Spinal cord (tissue), 10 donors: ENCODE measurements at places on chromosomes 11 and 22. TPM values are rescaled to one million over a fixed set of nuclear protein-coding genes. Genes with fewer than 3 reads are reported as not detected.

- DNase-seq: no peak
- H3K27me3 ChIP-seq: peaks cover 2% of the 10 kb centered on the region
- no peak overlapping the region for H3K4me3 ChIP-seq
- H3K36me3 ChIP-seq: no peaks in the 10 kb centered on the region
- no peak overlapping the region for H3K27ac ChIP-seq
Observed at GRCh38 chr22:37090920-37091695, 18.4 kb downstream of the TMPRSS6 start.

- no peak for DNase-seq
- no peaks in the 10 kb centered on the region for H3K36me3 ChIP-seq
- peaks cover 18% of the 10 kb centered on the region for H3K4me1 ChIP-seq
- peaks cover 5% of the 10 kb centered on the region for H3K27me3 ChIP-seq
Observed at GRCh38 chr11:19075636-19076035, 15.1 kb upstream of the MRGPRX2 start.

The LINC01488 gene
- not detected for total RNA-seq

The GRK3 gene
- 13.6 TPM for total RNA-seq

DNA sequence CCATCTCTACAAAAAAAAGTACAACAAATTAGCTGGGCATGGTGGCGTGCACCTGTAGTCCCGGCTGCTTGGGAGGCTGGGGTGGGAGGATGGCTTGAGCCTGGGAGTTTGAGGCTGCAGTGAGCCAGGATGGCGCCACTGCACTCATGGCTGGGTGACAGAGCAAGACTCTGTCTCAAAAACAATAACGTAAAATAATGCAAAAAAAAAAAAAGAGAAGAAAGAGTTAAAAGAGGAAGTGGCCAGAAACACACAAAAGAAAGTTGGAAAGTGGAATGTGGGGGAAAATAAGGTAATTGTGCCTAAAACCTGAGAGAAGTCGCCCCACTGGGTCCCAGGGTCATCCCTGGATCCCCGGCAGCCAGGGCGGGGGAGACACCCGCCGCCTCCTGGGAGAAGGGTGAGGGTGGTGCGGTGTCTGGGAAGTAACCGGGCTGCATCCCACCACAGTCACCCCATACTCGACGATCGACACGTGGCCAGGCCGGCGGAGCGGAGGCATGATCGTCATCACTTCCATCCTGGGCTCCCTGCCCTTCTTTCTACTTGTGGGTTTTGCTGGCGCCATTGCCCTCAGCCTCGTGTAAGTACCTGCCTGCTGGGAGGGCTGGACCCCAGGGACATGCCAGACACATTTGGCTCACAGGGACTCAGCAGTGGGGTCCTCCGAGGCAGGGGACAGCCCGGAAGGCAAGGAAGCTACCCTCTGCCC is 8.1 kb downstream of the UPK3A start:
- no peaks in the 10 kb centered on the region for H3K27me3 ChIP-seq
- no peaks in the 10 kb centered on the region for H3K36me3 ChIP-seq
- no peak for DNase-seq
- H3K27ac ChIP-seq: no peak overlapping the region

GRCh38 chr11:108012139-108012725 is 3.5 kb downstream of the CUL5 start:
- no peaks in the 10 kb centered on the region for H3K27me3 ChIP-seq
- no peak for DNase-seq
- no peak overlapping the region for H3K27ac ChIP-seq
- peaks cover 3% of the 10 kb centered on the region for H3K4me1 ChIP-seq
- H3K36me3 ChIP-seq: no peaks in the 10 kb centered on the region
- H3K4me3 ChIP-seq: no peak overlapping the region

DNA sequence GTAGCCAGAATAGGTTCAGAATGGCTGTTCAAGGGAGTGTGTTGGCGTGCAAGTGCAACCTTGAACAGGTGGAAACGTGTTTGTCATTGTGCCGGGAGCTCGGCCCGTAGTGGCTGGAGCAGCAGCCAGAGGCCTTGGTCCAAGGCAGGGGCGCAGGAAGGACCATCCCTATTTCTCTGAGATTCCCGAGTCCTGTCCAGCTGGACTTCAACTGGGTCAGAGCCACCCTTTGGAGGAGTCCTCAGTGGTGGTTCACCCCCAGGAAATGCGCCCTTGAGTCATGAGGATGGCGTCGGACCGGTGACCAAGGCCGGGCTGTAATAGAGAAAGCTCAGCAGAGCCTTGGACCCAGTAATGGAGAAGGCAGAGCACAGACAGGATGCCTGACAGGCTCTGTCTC is 1402.0 kb downstream of the BRD1 start:
- H3K4me1 ChIP-seq: peaks cover 33% of the 10 kb centered on the region
- no peak overlapping the region for H3K27ac ChIP-seq
- H3K4me3 ChIP-seq: no peak overlapping the region
- no peaks in the 10 kb centered on the region for H3K36me3 ChIP-seq
- DNase-seq: no peak

GRCh38 chr11:65880844-65881421 is 1.3 kb downstream of the CTSW start:
- peaks cover 52% of the 10 kb centered on the region for H3K36me3 ChIP-seq
- no peaks in the 10 kb centered on the region for H3K27me3 ChIP-seq
- DNase-seq: no peak
- H3K27ac ChIP-seq: no peak overlapping the region
- H3K4me3 ChIP-seq: no peak overlapping the region
- peaks cover 11% of the 10 kb centered on the region for H3K4me1 ChIP-seq

DNA sequence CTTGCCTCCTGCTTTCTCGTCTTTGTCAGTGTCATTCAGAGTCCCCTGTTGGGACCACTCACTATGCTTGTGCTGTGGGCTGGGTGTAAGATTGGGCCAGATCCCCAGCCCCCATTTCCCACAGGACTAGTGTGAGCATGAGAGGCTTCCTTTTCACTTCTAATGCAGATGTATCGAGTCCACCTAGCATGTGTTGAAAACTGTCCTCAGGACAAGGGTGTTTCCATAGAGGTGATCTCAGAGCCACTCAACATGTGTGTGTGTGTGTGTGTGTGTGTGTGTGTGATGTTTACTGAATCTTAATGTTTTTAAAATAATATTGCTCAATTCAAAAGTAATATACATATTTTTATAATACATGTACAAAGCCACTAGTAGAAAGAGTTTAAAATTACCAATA is 11.4 kb upstream of the CD44 start:
- H3K27me3 ChIP-seq: no peaks in the 10 kb centered on the region
- no peaks in the 10 kb centered on the region for H3K4me1 ChIP-seq
- DNase-seq: no peak
- no peak overlapping the region for H3K4me3 ChIP-seq

The CLDN5 gene
- 61.0 TPM for total RNA-seq

The ZNF280B gene
- total RNA-seq: 5.0 TPM

The RAB39A gene
- 4.2 TPM for total RNA-seq

The CD59 gene
- total RNA-seq: 326 TPM

GRCh38 chr11:16049611-16050010 is 306.7 kb downstream of the SOX6 start:
- no peaks in the 10 kb centered on the region for H3K4me1 ChIP-seq
- no peak for DNase-seq
- H3K36me3 ChIP-seq: peaks cover 3% of the 10 kb centered on the region
- no peak overlapping the region for H3K27ac ChIP-seq
- no peak overlapping the region for H3K4me3 ChIP-seq
- no peaks in the 10 kb centered on the region for H3K27me3 ChIP-seq

The OR8G1 gene
- total RNA-seq: not detected

DNA sequence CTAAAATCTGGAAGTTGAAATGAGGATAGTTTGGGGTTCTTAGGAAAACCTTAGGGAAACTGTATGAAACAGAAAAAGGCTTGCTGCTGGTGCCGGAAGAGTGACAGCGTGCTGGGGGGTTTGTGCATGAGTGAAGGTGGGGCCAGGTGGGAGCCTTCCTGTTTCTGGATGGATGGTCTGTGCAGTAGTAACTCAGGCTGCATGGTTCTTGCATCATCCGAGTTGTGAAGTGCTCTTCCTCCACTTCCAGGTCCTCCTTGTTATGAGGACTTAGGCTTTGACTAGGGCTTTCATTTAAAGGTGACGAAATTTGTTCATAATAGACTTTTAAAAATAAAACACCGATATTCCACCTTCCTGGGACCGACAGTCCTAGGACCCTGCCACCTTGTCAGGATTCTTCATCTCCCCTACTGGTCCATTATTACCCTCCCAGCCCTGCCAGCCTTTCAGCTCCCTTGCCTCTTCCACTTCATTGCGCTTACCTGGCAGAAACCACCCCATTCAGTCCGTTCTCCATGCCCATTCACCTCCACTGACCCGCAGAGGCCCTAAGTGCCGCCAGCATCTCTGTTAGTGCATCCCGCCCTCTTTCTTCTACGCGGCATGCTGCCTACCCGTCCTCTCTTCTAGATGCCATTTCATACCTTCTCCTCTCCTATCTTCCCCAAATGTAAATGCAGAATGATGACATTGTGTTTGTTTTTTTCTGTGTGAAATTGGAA is 47.3 kb downstream of the PPFIA1 start:
- H3K4me3 ChIP-seq: no peak overlapping the region
- peaks cover 14% of the 10 kb centered on the region for H3K36me3 ChIP-seq
- no peaks in the 10 kb centered on the region for H3K27me3 ChIP-seq
- DNase-seq: no peak
- H3K27ac ChIP-seq: no peak overlapping the region

- DNase-seq: no peak
- H3K36me3 ChIP-seq: no peaks in the 10 kb centered on the region
- no peak overlapping the region for H3K27ac ChIP-seq
- H3K4me3 ChIP-seq: no peak overlapping the region
- H3K4me1 ChIP-seq: no peaks in the 10 kb centered on the region
Observed at GRCh38 chr11:85750646-85751045, 60.3 kb downstream of the SYTL2 start.

The RAPSN gene
- total RNA-seq: not detected

DNA sequence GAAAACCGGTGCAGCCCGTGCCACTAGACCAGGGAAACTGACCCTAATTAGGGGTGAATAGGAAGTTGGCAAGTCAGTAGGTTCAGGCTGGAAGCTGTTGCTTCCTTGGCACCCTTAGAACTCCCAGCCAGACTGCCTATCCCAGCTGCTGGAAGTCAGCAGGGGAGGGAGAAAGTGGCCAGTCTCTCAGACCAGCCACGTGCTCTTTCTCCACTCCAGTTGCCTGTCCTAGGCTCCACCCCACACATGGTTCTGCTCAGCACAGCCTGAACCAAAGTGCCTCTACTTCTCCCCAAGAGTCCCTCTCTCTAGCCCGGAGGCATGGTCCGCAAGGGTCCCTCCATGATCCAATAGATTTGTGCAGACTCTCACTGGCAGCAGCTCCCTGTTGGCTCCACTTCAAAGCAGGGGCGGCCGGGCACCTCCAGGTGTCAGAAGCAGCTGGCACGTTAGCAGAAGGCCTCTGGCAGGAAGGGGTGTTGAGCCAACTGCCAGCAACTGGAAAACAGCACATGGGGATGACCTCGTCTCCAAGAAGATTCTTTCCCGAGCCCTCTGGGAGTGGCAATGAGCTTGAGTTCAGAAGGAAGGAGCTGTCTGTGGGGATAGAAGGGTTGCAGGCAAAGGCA is 27.7 kb downstream of the ARFGAP2 start:
- H3K27me3 ChIP-seq: no peaks in the 10 kb centered on the region
- H3K4me1 ChIP-seq: peaks cover 27% of the 10 kb centered on the region
- H3K4me3 ChIP-seq: no peak overlapping the region
- no peak overlapping the region for H3K27ac ChIP-seq
- peaks cover 7% of the 10 kb centered on the region for H3K36me3 ChIP-seq

- no peak overlapping the region for H3K27ac ChIP-seq
- no peaks in the 10 kb centered on the region for H3K27me3 ChIP-seq
- peaks cover 5% of the 10 kb centered on the region for H3K4me1 ChIP-seq
- no peak overlapping the region for H3K4me3 ChIP-seq
Observed at GRCh38 chr11:7490535-7490934, 5.2 kb downstream of the OLFML1 start.

The CHRM1 gene
- 4.4 TPM for total RNA-seq

DNA sequence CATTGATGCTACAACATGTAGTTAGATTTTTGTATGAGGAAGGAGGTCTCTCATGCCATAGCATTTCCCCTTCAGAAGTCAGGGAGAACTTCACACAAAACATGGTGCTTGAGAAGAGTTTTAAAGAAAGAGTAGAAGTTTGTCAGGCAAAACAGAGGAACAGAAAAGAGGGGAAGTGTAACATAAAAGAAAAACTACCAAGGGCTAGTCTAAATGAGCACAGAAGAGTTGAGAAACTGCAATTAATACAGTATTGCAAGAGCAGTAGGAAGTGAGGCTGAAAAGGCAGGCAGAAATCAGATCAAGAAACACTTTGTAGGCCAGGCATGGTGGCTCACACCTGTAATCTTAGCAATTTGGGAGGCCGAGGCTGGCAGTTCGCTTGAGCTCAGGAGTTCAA is 61.0 kb downstream of the FAM168A start:
- no peak overlapping the region for H3K4me3 ChIP-seq
- H3K36me3 ChIP-seq: no peaks in the 10 kb centered on the region
- H3K27ac ChIP-seq: no peak overlapping the region
- H3K27me3 ChIP-seq: no peaks in the 10 kb centered on the region

- peaks cover 24% of the 10 kb centered on the region for H3K36me3 ChIP-seq
- H3K27ac ChIP-seq: no peak overlapping the region
- no peak for DNase-seq
- H3K4me3 ChIP-seq: no peak overlapping the region
- peaks cover 16% of the 10 kb centered on the region for H3K4me1 ChIP-seq
- H3K27me3 ChIP-seq: no peaks in the 10 kb centered on the region
Observed at GRCh38 chr22:23862103-23862502, 4.4 kb downstream of the SLC2A11 start.

The PTGDR2 gene
- 1.2 TPM for total RNA-seq

GRCh38 chr11:120135838-120136237 is 2.1 kb downstream of the TRIM29 start:
- no peak overlapping the region for H3K27ac ChIP-seq
- DNase-seq: no peak
- no peak overlapping the region for H3K4me3 ChIP-seq
- H3K27me3 ChIP-seq: no peaks in the 10 kb centered on the region
- no peaks in the 10 kb centered on the region for H3K36me3 ChIP-seq
- H3K4me1 ChIP-seq: no peaks in the 10 kb centered on the region

GRCh38 chr22:34534101-34534500 is 531.9 kb upstream of the ISX start:
- no peaks in the 10 kb centered on the region for H3K4me1 ChIP-seq
- peak; percentile 18 for DNase-seq
- no peak overlapping the region for H3K27ac ChIP-seq
- H3K27me3 ChIP-seq: no peaks in the 10 kb centered on the region

The TTC36 gene
- 0.99 TPM for total RNA-seq

- H3K36me3 ChIP-seq: no peaks in the 10 kb centered on the region
- no peak overlapping the region for H3K27ac ChIP-seq
- DNase-seq: no peak
- no peak overlapping the region for H3K4me3 ChIP-seq
Observed at GRCh38 chr11:130431331-130431773, 2.9 kb upstream of the ADAMTS8 start.

The SOX10 gene
- 28.8 TPM for total RNA-seq

DNA sequence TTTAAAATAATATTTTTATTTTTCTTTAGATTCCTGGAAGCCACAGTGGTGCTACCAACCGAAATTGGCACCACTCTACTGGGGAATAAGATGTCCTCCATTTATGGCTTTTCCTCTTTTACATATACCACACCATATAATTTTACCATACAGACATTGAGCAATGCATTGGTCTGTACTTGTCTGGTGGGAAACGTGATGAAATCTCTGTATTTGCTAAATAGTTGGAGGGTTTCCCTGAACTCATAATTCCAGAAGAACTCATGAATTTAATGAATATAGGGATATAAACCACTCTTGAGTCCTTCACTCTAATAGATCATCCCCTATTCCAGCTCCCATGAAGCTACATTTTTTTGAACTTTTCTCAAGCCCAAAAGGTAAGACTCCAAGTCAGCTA is 28.0 kb upstream of the MMP13 start:
- H3K27me3 ChIP-seq: no peaks in the 10 kb centered on the region
- no peak overlapping the region for H3K27ac ChIP-seq
- H3K4me1 ChIP-seq: no peaks in the 10 kb centered on the region
- no peak overlapping the region for H3K4me3 ChIP-seq
- no peaks in the 10 kb centered on the region for H3K36me3 ChIP-seq

The FXYD6 gene
- total RNA-seq: 98.7 TPM
